ENCODE measurements at places on chromosomes 3 and 15.

GRCh38 chr3:60553144-60553543 lies 698.1 kb downstream of the FHIT start:
- no peak for DNase-seq

DNA sequence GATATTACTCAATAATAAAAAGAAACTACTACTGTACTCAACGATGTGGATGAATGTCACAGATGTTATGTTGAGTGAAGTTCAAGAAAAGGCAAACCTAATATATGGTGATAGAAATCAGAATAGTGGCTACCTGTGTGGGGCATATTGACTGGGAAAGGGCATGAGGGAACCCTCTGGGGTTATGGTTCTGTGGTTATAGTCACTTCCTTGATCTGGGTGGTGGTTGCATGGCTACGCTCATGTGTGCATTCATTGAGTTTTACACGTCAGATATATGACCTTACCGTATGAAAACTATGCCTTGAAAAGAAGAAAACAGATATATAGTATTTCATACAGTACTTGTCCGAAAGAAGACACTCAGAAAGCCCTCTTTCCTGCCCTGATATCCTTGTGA lies 331.0 kb upstream of the LRRFIP2 start:
- DNase-seq, result no peak

GRCh38 chr15:56698270-56698669 lies 35.0 kb downstream of the ZNF280D start:
- DNase-seq, result no peak

DNA sequence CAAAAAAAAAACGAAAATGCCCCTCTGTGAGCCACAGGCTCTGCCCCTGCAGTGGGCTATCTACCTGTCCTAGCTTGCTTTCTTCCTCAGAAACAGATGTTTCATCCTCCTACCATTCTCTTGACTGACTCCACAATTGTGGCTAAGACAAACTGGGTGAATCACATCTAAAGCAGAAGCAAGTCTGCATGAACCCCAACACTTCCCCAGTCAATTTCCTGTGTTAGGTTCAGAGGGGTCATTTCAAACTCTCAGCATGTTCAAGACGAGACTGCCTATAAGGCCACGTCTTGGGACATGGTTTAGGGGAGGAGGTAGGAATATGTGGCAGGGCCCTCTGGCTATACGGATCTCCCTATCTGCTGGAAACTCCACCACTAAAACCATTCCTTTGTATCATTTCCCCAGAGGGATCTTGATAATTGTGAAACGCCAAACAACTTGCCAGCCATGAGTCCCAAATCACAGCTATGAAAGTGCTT lies 28.6 kb upstream of the ANKDD1A start:
- DNase-seq, result no peak

- no peak for DNase-seq
Observed at GRCh38 chr3:133930341-133930933, 34.8 kb upstream of the RAB6B start.

All from NCI-H1048 (cell line).